Midbrain (tissue), 1 donor: ENCODE measurements at places on chromosomes 5 and 9.

DNA sequence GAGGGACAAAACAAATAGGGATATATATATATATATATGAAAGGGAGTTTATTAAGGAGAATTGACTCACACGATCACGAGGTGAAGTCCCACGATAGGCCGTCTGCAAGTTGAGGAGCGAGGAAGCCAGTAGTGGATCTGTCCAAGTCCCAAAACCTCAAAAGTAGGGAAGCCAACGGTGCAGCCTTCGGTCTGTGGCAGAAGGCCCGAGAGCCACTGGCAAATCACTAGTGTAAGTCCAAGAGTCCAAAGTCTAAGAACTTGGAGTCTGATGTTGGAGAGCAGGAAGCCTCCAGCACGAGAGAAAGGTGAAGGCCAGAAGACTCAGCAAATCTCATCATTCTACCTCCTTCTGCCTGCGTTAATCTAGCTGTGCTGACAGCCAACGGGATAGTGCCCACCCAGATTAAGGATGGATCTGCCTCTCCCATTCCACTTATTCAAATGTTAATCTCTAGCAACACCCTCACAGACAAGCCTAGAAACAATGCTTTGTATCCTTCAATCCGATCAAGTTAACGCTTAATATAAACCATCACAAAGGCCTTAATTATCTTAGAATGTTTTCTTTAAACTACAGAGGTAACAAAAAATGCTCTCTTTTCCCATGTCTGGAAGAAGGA, 23.8 kb upstream of the DAB2 start:
- DNase-seq = no peak

DNA sequence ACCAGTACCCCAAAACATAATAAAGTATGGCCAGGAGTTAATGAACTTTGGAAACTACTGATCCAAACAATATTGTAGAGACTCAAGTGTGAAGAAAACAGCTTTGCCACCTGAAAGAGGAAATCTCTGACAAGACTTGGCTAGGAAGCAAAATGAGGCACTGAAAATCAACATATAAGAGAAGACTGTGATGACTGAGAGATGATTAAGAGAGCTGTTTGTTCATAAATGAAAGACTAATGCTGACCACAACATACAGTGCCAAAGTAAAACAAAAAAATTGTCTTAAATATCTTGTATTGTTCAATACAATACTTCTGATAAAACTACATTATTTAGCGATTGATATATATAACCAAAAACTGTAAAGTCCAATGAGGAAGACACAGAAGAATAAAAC, 7.2 kb downstream of the RC3H2 start:
- no peak for DNase-seq

DNA sequence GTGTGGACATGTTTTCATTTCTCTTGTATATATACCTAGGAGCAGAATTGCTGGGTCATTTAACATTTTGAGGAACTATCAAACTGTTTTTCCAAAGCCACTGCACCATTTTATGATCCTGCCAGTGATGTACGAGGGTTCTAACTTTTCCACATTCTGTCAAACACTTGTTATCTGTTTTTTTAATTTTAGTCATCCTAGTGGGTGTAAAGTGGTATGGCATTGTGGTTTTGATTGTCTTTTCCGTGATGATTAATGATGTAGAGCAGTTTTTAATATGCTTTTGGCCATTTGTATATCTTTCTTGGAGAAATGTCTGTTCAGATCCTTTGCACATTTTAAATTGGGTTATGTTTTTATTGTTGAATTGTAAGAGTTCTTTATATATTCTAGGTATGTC, 107.0 kb downstream of the MELK start:
- DNase-seq = no peak

GRCh38 chr9:6239694-6240093, 24.1 kb downstream of the IL33 start:
- no peak for DNase-seq

GRCh38 chr9:91395553-91396471, 27.8 kb downstream of the NFIL3 start:
- DNase-seq = no peak

GRCh38 chr5:33637011-33637410, 196.2 kb downstream of the TARS1 start:
- no peak for DNase-seq

DNA sequence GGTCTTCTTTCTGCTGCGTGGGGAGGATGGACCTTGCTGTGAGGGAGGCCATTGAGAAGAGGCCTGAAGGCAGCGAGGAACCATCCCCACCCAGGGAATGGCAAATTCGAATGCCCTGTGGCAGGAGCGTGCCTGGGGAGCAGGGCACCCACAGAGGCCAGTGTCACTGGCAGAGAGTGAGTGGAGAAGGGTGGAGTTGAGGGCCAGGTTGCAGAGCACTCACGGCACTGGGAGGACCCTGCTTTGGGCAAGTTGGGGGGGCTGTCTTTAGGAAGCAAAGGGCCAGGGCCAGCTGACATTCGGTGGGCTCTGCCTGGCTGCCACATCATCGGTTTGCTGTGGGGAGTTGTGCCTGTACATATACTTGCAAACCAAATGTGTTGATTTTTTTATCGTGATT, 47.2 kb downstream of the SYK start:
- DNase-seq = no peak

- no peak for DNase-seq
Observed at GRCh38 chr5:24598956-24599355, 45.8 kb downstream of the CDH10 start.

- no peak for DNase-seq
Observed at GRCh38 chr5:33448118-33448517, 7.4 kb downstream of the TARS1 start.

DNA sequence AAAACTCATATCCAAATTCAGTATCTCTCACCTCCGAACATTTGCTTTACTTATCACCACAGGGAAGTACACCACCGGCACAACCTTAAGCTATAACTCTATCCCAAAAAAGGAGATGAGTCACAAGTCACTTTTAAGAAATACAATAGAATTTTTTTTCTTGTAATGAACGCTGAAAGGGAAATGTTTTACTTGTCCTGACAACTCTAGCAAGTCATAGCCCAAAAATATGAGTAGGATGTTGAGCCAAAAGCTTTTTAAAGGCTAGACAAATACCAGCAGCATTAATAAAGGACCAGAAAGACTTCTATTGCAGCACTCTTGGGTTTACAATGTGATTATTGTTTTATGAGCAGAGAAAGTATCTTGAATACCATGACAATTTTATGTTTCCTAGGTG, 147.3 kb upstream of the FST start:
- DNase-seq = no peak

GRCh38 chr9:120369608-120370220, 210.3 kb downstream of the CDK5RAP2 start:
- no peak for DNase-seq

DNA sequence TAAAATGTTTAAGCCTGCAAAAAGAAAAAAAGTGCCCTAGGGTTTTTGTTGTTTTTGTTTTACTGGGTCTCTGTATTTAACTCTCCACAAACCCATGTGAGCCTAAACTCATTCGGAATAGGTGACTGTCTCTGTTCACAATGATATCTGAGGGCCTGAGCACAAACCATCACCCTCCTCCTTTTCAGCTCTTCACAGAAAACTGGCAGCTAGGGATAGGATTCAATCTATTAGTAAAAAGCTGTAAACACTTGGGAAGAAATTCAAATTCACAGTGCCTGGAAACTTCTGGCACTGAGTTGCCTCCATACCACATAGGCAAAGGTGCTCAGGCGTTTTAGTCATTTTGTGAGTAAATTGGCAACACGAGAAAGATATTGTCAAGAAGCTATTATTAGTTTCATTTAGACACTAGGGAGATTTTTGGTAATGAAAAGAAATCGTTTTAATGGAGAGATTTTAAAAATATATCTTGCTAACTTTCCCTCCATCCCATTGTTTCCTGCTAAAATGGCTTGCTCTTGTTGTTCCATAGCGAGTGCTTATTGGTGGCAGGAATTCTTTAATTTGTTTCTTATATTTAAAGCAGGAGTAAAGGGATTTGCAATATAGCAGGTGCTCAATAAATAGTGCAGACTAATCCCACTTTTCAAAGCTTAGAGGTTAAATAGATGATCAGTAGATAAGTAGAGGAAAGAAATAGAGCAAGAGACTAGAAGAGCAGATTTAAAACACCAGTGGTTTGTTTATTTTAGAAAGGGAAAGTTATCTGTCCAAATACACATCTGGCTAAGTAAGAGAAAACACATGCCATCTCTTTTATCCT, 9.7 kb downstream of the FOXD1 start:
- DNase-seq = no peak

- no peak for DNase-seq
Observed at GRCh38 chr5:8333485-8333884, 464.5 kb downstream of the MTRR start.

DNA sequence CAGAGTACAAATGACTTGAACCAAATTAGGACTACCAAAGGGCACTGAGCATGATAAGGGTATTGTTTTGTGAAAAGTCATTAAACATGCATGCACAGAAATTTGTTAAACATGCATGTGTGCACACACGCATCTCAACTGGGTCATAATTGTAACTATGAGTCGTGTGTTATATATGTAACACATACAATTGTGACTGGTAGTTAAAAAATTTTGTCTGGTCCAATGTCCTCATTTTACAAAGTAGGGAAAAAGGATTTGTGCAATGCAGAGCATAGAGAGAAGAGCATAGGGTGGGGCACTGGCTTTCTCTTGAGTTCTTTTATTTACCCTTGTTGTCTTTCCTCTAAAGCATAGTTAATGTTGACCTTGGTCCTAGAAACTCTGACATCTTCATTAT, 19.3 kb upstream of the IGFBPL1 start:
- DNase-seq = no peak

DNA sequence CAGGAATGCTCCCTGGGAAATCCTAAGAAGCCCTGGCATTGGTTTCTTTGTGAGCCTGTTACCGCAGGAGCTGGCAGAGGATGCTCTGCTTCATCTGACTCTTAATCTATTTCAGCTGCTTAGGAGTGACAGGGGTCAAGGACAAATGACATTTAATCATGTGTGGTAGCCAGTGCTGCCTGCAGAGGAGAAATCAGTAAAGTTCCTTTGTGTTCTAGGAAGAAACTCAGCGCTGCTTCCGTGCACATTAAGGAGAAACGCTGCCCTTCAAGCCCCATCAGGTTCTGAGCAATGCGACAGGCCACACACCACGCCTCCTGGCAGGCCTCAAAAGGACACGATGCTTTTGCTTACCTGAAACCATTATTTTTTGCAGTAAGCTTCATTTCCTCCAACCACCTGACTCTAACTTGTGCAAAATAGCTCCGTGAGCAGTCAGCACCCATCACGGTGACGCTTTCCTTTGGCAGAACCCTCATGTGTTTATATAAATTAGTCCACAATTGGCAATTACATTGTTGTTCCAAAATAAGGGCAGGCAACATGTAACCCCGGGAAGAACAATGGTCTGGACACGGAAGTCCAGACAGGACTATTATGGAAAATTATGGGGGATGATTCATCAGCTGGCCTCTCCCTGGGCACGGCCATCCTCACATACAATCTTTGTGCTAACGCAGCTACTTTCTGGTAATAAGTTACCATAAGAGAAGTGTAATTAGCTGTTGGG, 387.9 kb upstream of the DAP start:
- no peak for DNase-seq

DNA sequence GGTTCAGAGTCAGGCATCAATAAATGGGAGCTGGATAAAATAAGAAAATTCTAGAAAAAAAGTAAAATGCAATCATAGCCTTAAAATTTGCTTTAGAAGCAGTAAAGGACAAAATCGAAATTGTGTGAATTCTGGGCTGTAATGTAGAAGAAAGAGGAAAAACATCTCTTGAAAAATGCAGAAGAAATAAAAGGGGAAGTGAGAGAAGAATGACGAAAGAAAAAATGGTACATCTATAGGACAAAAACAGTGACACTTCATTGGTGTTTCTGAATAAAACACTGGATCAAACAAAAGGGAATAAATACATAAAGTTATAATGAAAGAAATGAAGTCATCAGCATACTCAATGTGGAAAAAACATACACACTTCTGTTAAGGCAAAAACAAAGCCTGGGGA, 642.3 kb downstream of the ACTL7B start:
- DNase-seq = no peak
